ENCODE measurements at places on chromosomes 5 and 9.

GRCh38 chr5:139696894-139697658 is 48.9 kb downstream of the CXXC5 start:
- peak; percentile 55 for DNase-seq

- DNase-seq, result no peak
These were observed 40.0 kb upstream of the CTNNA1 start for GRCh38 chr5:138713247-138713646.

DNA sequence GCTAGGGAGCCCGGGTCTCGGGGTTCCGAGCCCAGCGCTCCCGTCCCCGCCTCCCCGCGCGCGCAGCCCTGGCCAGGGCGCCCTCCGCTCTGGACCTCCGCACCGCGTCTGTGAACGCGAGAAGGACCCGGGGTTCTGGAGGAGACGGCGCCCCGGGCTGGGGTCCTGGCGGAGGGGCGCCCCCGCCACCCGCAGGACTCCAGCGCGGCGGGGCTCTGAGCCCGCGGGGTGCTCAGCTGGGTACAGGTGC is 431 bp downstream of the TMOD1 start:
- DNase-seq, result no peak

DNA sequence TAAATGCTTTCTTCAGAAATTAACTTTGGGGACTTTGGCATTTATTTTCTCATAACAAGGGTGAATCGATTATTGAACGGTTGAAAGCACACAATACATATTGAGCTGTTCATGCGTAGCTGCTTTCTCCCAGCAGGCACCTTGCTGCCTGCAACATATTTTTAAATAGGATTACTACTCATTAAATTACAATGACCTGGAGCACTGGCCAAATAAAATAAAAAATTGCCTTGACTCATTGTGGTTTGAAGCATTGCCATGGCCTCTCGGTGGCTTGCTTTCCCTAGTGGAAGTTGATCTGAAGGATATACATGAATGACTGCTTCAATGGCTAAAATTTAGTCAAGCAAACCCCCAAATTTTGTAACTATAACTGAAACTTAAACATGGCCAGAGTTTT is 181.6 kb upstream of the NUDT12 start:
- DNase-seq, result no peak

DNA sequence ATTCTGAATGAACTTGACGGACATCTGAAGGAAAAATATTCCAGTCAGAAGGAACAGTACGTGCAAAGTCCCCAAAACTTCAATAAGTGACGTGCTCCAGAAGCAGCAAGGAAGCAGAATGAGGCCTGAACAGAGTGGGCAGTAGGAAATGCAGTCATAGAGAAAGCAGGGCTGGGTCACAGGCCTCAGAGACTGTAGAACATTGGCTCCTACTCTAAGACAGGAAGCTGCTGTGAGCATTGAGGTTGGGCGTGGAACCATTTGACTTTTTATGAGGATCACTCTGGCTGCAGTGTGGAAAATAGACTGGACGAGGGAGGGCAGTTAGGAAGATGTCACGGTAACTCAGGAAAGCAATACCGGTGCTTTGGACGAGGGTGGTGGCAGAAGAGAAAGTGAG is 64.0 kb downstream of the DOCK8 start:
- no peak for DNase-seq

- no peak for DNase-seq
These were observed 130.5 kb upstream of the CPEB4 start for GRCh38 chr5:173757403-173758209.

DNA sequence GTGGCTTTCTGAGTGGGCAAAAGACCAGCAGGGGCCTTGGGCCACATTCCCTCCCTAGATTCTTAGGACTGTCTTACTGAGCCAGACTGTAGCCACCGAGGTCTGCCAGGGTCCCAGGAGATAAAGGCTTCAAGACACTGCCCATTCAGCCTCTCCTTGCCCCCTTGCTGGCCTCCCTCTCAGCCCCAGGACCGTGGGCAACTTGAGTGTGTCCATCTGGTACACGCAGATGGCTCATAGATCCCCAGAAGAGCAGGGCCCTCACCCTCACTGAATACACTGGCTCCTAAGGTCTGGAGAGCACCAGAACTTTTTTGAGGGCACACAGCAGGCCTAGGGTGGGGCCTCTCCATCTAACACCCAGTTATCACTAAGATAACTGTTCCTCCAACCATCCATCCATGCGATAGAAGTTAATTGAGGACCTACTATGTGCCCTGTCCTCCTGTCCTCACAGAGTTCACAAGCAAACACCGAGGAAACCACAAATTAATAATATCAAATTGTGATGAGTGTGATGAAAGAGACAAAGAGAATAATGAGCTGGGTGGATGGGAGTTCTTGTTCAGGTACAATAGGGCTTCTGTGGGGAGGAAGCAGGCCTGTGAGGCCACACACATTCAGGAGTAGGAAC is 4.9 kb upstream of the PDGFRB start:
- no peak for DNase-seq

DNA sequence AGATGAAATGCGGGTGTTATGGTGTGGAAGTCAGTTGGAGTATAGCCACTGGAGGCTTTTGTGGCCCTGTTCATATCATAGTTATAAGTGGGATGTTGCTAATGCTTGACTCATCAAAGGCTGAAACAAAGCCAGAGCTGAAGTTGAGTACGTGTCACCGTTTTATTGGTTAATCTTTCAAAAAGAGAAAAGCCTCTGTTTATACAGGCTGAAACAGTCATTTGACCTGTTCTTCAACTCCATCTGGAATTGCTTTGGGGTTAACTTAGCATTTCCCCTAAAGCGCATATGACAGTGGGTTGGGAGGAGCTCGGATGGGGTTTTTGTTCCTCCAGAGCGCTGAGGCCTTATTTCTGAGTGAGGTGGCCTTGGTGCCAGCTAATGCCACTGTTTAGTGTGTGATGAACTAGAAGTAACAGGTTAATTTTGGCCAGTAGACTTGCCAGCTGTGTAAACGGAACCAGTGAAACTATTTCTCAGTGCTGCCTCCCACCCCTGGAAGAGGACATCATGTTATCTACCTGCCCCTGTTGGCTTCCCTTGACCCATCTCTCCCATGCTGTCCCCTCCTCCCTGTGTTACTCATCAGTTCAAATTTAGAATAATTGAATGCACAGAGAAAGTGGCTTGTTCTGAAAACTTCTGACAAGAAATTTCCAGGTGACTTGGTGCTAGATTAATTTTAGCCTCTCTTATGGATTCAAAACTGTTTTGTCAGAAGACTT is 34.2 kb downstream of the MTAP start:
- no peak for DNase-seq

DNA sequence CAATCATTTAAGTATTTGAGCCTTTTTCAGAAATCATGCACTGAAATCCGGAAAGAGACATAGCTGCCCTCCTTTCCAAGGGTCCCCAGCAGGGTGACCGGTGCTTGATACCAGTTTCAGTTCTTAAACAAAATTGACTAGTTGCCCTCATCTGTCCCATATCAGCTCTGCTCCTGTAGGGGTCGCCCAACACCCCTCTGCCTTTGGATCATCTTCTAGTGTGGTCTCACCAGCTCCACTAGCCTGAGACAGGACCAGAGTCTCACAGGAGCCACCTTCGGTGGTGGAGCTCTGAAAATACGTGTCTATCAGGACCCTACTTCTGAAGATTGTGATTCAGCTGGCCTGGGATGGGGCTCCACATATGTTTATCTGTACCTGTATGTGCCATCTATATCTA is 428.2 kb downstream of the ENC1 start:
- DNase-seq, result no peak

GRCh38 chr9:22005021-22005701 is 3.9 kb downstream of the CDKN2B start:
- no peak for DNase-seq

- DNase-seq, result no peak
These were observed 24.4 kb downstream of the CYFIP2 start for GRCh38 chr5:157290156-157290980.

DNA sequence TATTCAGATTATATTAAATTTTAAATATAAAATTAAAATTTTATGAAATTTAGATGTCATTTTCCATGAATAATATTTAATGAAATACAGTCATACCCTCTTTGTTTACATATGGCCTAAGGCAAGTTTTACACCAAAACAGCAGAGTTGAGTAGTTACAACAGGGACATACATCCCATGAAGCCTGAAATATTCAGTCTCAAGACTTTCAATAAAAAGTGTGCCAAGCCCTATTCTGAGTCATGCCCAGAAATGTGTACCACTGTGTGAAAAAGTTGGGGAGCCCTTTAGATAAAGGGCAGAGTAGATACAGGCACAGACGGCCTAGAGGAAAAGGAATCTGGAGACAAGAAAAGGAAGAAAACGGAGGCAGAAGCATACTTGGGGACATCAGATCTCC is 261.3 kb downstream of the SGCD start:
- no peak for DNase-seq

- DNase-seq, result no peak
These were observed 19.8 kb downstream of the TXNDC8 start for GRCh38 chr9:110317911-110318310.

GRCh38 chr5:176553260-176554085 is 4.3 kb downstream of the CDHR2 start:
- no peak for DNase-seq

- no peak for DNase-seq
These were observed 1.3 kb downstream of the BRD3 start for GRCh38 chr9:134066526-134066912.

DNA sequence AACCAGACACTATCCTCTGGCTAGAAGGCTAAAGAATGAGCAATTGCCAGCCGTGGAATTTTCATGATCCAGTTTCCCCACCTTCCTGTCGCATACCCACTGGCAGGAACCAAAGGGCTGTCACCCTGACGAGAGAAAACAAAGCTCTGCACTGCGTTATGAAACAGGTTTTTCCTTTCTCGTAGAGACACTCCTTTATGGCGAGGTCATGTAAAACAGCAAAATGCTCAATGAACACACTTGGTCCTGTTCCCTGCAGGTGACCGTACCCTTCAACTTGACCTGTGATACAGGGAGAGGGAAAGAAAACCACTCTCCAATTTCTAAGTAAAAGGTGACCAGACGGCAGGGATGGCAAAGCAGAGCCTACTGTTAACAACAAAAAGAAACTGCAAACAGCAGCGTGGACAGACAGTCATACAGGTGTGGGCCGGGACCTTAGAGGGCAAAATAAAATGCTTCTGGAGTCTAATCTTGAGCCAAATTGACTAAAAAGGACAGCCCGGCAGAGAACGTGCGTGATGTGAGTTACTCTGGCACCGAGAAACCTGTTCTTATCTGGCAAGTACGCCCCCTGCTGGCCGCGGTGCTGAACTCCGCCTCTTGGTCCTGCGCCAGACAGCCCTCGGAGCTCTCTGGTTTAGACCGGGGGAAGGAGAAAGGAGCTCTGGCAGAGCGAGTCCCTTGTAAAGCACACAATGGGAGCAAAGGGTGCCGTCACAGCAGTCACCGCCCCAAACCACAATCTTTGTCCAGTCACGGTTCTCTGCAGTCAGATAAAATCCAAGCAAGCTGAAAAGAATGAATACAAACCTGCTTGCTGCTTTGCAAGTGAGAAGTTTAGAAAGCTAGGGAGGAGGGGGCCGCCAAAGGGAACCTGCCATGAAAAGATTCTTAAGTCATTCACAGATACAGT is 98.9 kb downstream of the EFNA5 start:
- peak; percentile 97 for DNase-seq

DNA sequence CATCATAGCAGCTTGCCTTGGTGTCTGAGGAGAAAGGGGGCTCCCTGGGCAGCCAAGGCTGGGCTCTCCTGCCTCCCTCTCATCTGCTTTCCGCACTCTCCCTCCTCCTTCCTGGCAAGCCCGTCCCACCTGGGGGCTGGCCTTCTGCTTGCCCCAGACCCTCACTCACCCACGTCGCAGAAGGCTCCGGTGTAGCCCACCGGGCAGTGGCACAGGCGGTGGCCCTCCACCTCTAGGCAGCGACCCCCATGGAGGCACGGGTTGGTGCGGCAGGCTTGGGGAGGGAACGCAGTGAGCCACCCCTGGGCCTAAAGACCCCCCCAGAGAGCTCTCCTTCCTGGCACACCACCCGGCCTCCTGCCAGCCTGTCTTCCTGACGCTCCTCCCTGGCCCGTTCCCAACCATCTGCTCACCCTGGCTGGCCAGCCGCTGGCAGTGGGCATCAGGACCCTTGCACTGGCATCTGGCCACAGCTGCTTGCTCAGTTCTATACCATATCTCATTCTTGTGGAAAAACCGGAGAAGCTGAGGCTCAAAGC is 4.2 kb upstream of the PFN3 start:
- no peak for DNase-seq

DNA sequence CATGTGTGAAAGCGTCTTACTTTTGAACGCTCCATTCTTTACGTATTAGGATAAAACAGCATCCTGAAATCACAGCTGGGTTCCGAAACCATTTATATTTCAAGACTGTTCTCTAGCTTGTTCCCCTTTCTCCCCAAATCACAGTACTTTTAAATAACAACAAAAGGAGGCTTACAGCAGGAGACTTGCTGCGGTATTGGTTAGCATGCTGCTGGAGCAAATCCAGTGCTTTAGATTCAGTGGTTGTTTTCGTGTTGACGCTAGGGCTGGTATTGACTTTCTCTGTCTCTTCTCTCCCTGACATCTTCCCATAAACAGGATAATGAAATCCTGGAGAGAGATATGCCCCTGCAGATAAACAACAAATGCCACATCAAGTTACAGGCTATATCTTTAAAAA is 103.1 kb downstream of the ZNF608 start:
- no peak for DNase-seq

DNA sequence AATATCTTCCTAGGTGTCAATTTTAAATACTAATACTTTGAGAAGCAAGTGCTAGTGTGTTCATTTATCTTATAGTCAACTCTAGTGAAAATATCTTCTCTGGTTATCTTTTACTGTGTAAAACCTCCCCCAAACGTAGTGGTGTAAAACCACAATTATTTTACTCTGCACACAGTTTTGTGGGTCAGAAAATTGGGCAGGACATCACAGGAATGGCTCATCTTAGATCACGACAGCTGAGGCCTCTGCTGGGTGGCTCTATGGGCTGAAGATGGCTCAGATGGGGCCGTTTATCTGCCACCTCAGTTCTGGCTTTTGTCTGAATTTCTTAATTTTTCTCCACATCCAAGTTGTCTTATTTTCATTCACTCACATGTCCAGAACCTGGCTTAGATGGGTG is 457.2 kb upstream of the ACTBL2 start:
- DNase-seq, result no peak
